H54 (cell line): ENCODE measurements at places on chromosomes 5 and 9.

DNA sequence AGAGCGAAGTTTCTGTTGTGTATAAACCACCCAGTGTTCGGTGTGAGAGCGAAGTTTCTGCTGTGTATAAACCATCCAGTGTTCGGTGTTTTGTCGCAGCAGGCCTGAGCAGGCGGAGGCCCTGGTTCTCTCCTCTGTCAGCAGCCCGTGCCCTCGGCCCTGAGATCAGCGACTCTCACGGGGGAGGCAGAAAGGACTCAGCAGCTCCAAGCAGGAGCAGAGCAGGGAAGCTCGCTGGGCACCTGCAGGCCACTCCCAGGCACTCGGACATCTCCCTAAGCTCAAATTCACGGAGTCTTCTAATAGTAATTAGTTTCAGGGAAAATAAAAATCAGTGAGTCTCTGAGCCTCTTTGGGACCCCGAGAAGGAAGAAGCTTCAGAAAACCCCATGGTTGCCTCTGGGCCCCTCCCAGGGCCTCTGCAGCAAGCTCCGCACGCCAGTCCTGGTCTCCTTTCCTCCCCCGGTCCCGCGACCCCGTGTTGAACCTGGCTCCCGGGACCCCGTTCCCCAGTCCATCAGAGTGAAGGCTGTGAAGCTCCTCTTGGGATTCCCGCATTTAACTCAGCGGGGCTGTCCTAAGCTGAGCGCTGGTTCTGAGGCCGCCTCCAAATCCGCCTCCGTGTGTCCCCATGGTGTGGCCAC lies 81.9 kb upstream of the ADAMTS2 start:
- no peak for DNase-seq

DNA sequence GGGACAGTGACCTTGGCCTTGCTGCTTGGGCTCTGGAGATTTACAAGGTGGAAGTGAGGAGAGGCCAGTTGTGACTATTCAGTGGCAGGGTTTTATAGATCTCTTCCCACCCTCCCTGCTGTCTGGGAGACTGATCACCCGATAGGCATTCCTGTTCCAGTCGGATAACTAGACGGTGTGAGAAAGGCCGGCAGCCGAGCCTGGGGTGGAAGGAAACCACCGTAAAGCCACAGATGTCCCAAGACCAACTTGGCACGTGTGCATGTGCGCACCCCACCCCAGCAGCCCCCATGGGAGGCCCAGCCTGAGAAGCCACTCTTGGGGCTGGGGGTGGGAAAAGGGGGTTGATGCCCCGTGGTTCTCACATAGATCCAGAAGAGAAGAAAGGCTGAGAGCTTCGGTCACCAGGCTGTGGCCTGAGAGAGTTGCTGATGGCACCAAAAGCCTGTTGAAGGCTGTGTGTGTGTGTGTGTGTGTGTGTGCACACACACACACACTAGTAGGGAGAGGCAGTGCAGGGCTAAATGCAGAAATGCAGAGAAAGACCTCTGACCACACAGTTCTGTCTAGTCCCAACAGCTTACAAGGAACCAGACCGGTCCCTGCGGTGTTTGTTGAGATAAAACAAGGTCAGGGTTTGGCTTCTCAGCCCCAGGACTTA lies 225.8 kb downstream of the FANCC start:
- peak; percentile 87 for DNase-seq

DNA sequence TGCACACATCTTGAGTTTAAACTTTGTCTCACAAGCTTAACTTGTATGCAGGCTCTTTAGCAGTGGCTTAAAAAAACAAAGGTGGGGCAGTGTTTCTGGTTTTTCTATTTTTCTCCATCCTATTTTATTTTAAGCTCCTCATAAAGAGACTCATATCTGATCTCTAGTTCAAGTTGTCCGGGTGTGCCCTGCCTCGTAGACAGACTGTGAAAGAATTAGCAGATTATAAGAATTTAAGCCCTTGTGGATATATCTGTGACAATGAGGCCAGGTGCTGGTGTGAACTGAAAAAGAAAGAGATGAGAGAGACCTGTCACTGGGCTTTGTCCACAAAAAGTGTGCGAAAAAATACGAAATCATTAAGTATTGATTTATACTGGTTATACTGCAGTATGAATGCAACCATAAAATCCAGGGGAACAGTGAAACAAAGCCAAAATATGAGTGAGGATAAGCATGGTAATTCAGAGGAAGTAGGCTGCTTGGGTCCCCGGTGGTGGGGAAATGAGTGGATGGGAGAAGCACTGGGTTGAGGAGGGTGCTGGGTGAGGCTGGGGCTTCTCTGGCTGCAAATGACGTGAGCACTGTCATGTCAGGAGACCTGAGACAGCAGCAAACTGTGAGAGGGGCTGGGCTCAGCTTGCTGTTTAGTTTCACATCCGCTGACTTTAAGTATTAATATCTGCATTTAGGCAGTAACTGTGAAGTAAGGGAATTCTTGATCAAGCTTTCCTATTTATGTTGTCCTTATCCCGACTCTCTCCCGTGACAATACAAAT lies 179.7 kb upstream of the ANKRD55 start:
- DNase-seq, result no peak

GRCh38 chr5:128446-128845 lies 36.5 kb downstream of the PLEKHG4B start:
- no peak for DNase-seq

- no peak for DNase-seq
Observed at GRCh38 chr5:83572271-83572670, 100.7 kb downstream of the VCAN start.

DNA sequence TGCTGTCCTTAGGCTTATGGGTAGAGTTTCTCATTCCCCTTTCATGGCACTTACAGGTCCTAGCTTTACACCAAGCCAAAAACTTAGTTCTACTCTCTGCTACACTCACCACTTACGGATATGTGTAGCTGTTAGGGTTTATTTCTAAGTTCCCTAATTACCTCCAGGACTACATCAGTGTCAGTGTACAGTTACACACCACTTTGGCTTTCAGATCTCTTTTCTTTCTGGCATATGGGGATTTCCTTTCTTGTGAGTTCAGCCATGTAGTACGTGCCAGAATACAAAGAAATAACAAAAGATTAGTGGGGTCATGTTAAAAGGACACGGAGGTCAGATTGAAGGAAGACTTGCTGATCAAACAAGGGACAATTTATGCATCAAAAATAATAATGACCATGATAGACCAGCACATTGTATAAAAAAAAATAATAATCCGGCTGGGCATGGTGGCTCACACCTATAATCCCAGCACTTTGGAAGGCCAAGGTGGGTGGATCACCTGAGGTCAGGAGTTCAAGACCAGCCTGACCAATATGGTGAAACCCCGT lies 41.8 kb downstream of the LYRM7 start:
- DNase-seq, result no peak
